ENCODE measurements at places on chromosomes 3 and 15.

- DNase-seq: no peak
Observed at GRCh38 chr3:17726313-17726712, 16.1 kb downstream of the TBC1D5 start.

DNA sequence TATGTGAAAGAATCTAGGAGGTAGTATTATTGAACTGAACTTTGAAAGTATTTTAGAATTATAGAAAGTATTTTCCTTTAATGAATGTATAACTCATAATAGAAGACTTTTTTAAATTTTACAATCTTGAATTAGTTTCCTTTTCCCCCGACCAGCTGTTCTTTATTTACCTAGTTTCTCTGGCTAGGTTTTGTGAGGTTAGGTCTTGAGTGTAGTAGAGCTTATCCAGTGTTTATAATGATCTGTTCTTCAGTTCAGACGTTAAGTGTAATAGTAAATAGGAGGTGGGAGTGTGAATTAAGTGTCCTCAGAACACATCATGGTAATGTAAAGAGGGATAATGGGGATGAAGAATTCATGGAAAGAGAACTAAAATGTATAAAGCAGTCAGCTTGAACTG, 93.8 kb downstream of the MYRIP start:
- no peak for DNase-seq

- DNase-seq: peak; percentile 47
Observed at GRCh38 chr3:184234224-184234623, 4.8 kb downstream of the VWA5B2 start.

GRCh38 chr3:45664578-45664977, 24.6 kb upstream of the SACM1L start:
- peak; percentile 76 for DNase-seq

DNA sequence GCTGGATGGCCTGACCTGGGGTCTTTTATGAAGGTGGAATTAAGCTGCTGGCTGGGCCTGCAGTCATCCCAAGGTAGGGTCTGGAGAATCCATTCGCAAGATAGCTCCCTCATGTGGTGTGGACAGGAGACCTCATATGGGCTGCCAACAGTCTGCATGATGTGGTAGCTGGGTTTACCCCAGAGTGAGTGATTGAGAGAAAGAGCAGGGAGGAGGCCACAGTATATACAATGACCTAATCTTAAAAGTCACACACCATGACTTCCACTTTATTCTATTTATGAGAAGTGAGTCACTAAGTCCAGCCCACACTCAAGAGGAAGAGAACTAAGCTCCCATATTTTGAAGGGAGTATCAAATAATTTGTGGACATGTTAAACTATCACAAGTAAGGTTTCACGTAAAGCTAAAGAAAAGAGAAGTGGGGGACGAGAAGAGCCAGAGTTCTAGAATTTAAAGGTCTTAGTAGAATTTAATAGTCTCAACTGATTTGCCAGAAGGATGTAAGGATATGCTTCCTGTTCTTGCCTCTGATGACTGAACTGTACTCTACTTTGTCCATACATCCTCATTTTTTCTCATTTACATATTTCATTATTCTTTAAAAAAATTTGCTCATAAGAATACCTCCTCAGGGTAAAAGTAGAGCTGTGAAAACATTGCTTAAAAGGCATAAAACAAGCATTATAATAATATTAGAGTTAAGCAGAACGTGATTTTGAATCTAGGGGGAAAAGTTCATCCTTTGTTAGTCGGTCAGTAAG, 184.4 kb downstream of the PEX5L start:
- DNase-seq: no peak

Data from right cardiac atrium (tissue), 5 donors.